ENCODE measurements at places on chromosomes 6 and 20.

- no peak for DNase-seq
Observed at GRCh38 chr6:15996030-15996429, 132.9 kb upstream of the MYLIP start.

DNA sequence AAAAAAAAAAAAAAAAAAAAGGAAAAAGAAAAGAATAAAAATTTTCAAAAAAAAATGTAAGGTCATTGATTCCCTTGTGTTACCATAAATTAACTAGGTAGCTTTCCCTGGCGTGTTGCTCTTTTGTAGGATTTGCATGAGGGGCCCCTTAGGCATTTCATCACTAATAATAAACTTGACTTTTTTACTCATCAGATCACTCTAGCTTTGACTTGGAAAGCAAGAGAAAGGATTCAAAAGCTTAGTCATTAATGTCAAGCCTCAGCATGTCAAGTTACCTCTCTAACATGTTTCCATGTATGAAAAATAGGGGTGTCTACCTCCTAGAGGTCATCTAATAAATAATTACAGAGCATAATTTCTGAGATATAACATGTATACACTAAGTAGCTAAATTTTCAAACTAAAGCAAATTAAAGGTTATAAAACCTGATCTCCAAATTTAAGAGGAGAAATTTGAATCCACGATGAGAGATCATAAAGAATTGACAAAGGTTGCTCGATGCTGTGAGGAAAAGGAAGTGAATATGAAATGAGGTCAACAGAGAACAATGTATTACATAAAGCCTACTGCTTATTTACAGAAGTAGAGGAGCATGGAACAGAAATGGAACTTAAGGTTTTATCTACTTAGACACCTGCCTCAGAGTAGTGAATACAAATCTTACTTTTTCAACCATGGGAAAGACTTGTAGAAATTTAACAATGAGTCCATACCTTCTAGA lies 86.8 kb downstream of the ARHGAP18 start:
- no peak for DNase-seq

GRCh38 chr20:50371878-50372769 lies 138.1 kb upstream of the PTPN1 start:
- DNase-seq: no peak

- DNase-seq: no peak
Observed at GRCh38 chr6:3426927-3427686, 29.7 kb downstream of the SLC22A23 start.

DNA sequence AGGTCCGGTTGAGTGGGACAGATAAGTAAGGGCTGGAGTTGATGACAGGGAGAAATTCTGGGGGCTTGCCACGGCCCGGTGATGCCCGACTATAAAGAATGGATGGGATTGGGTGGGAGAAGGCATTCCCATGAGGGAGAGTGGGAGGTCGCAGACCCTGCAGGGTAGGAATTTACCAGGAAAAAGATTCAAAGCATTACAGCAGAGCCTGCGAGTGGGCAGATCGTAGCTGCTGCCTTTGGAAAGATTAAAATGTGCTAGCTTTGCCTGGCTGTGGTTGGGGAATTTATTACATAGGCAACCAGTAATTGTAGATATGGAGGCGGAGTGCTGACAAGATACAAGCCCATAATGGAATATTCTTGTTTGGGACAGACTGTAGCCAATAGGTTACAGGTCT lies 49.5 kb downstream of the KDM1B start:
- DNase-seq: no peak

DNA sequence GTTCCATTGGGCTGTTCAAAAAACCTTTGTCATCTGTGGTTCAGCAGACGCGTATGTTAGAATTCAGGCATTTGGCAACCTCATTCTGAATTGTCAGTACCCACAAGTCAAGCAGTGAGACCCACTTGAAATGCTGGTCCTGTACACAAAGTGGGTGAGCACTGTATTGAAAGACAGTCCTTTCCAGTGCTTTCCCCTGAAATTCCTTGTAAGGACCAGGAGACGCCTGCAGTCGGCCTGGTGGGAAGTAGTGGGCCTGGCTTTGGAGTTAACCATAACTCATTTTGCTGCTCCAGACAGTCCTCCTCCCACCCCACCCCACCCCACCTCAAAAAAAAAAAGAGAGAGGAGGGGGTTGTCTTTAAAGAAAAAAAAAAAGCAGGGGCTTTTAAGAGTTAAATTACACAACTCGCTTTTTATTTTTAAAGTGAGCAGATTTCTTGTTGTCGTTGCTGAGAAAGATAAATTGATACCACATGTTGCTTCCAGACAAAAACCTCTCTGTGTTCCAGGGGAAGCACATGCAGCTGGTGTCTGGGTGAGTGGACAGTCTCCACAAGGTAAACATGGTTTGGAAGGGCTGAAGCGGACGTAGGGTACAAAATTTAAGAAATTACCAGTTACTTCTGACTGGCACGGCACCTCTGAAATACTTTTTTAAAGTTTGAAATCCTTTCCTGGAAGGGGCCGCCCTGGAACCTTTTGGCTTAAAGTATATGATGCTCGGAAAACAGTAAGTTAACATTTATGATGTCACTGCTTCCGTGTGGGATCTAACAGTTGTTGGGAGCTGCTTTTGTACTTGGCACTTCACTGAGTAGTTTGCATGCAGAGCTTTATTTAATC lies 95.3 kb downstream of the FOXO3 start:
- peak; percentile 5 for DNase-seq

DNA sequence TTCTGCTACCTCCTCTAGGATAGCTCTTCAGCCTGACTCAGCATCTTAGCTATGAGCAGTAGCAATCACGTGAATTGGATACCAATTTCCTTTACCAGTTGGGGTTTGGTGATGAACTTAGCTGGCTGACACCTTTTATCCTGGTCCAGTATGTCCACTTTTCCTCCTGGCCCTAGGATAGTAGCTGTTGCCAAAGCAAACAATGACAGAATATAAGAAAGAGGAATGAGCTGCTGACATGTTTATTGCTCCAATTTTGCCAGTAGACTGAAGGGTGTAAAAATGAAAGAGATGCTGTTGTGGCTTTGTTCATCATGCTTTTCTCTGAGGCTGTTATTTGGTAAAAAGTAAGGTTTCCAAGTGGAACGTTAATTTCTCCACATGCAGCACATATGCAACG lies 168.3 kb upstream of the JAG1 start:
- DNase-seq: no peak

- DNase-seq: no peak
Observed at GRCh38 chr6:14763616-14764015, 482.3 kb upstream of the JARID2 start.

DNA sequence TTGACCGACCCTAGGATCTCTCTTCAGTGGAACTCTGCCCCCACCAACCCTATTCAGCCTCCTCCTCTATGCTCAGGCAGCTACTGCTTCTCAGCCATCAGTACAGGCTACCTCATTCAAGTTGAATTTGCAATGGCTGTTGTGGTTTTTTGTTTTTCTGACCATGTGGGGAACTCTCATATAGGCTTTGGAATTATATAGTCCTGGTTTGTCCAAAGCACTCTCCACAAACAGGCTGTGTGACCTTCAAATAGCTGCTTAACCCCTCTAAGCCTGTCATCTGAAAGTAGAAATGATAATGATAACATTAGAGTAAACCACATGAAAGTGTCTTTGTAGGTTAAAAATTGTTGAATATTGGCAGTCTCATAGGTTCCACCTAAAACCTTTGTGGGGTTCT lies 80.3 kb downstream of the UNC5CL start:
- DNase-seq: no peak

DNA sequence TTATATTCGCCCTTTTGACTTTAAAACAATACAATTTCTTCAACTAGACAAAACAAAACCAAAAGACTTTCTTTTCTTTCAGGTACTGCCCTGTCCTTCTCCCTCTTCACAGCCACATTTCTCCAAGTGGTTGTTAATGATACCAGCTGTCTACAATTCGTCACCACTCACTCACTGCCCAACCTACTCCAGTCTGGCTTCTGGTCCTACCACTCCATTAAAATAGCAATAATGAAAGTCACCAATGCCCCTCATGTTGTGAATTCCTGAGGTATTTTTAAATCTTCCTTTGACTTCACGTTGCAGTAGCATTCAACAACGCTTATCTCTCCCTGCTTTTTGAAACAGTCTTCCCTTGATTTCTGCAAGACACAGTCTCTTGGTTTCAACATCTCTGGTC lies 11.6 kb upstream of the MAN1A1 start:
- no peak for DNase-seq

GRCh38 chr6:20334962-20335361 lies 66.7 kb upstream of the E2F3 start:
- DNase-seq: no peak

DNA sequence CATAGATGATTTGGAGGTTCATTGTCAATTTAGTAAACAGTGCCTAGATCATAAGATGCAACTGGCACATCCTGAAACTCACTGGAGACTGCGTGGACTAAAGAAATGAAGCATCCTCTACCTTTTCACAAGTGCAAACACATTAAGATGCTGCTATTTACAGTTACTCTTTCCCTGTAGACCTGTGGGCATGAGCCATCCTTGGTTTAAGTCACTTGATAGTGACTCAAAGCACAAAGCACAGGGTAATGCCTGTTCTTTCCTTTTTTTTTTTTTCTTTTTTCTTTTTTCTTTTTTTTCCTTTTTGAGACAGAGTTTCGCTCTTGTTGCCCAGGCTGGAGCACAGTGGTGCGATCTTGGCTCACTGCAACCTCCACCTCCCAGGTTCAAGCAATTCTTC lies 10.0 kb upstream of the HLA-DQA1 start:
- DNase-seq: no peak

DNA sequence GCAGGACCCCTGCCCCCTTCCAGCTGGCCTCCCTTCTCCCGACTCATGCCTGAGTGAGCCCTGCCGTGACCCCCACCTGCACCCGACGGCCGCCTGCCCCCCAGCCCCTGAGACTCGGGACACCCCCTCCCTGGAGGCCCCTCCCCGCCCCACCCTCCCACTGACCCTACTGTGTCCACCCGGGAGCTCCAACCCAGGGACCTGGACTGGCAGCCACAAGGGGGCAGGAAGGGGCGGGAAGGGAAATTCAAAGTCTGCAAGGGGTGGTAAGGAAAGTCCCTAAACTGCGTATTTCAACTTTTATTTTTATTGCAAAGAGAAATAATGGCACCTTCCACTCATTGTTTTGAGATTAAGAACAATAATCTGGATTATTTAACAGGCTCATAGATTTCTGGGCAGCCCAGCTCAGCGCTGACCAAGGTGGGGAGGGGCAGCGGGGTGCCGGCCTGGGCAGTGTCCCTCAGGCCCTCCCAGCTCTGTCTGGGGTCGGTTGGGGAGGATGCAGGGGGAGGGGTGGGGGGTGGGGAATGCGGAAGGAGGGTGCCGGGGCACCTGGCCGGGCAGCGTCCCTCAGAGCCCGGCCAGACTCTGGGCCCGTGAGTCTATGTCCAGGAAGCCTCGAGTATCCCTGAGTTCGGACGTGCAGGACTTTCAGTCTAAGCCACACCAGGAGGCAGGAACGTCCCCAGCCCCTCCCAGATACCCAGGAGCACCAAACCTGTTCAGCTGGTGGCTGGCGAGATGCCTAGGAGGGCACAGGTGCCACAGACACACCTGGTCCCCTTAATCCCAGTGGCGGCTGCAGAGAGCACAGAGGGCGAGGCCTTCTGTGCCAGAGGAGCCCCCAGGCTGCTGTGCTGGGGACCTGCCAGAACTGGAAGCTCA lies 1.3 kb upstream of the PTK6 start:
- no peak for DNase-seq

DNA sequence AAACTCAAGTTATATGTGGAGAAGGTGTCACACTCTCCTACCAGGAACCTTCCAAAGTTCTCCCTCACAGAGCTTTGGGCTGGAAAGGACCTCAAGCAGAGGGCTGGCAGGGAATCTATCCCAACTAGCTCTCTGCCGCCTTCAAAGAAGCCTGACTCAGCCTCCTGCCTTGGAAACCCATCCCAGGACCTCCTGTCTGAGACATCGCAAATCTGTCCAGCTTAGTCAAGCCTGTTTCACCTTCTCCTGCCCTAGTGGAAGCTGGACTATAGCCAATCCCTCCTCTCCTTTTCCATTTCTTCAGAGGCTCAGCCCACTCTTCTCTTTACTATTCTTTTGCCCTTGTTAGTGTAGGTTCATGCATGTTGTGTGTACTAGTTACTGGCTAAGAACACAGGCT lies 48.2 kb upstream of the FOXP4 start:
- no peak for DNase-seq

DNA sequence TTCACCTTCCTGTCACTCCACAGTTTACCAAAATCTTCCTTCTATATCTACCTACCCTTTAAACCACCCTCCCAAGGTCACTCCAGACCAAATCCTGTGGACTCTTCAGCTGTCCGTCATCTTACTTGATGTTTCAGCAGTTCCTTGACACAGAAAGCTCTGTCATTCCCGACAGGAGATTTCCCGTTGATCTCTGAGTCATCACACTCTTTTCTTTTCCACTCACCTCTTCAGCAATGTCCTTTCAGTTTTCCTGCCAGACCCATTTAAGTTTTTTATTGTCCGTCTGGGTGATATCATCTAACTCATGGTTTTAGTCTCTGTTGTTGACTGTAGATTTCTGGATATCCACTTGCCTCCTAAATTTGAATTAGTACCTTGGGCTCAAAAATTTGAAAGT lies 69.9 kb upstream of the SCGN start:
- no peak for DNase-seq

- no peak for DNase-seq
Observed at GRCh38 chr6:166809721-166810120, 146.6 kb downstream of the RNASET2 start.

DNA sequence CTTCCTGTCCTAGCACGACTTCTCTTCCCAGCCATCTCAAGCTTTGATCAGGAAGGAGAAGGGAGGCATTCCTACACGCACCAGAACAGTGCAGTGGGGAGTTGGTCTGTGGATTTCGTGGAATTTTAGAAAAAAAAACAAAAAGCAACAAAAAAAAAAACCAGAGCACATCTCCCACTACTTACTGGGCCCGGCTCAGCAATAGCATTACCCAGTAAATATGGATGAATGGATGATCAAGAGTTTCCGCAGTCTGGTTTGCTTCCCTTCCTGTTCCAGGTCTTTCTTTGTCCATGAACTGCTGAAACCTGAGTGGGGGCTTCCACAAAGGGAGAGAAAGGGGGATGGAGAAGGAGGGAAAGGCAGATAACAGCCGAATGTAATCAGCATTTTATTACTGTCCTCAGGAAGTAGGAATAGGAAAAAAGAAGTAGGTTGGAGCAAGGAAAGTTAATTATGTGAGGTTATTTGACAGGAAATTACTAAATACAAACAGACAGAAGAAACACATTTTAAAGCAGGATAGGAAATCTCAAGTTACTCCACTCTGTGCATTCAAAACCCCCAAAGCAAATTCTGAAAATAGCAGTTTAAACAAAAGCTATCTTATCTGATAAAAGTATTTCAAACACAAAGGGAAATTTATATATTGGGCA lies 349.0 kb downstream of the PRL start:
- no peak for DNase-seq

GRCh38 chr6:45927421-45928320 lies 88.0 kb downstream of the CLIC5 start:
- no peak for DNase-seq

GRCh38 chr6:13009461-13009860 lies 292.9 kb downstream of the PHACTR1 start:
- no peak for DNase-seq

Measured in amniotic stem cell (primary cell).